ENCODE measurements at places on chromosomes 11 and 22. TPM values are rescaled to one million over a fixed set of nuclear protein-coding genes. Genes with fewer than 3 reads are reported as not detected.

RASL10A gene
- 1.9 TPM for total RNA-seq

OR4C13 gene
- not detected for total RNA-seq

KDM4E gene
- total RNA-seq = not detected

KRTAP5-11 gene
- total RNA-seq = not detected

KCNJ11 gene
- total RNA-seq = not detected

MS4A3 gene
- total RNA-seq = not detected

TEX12 gene
- total RNA-seq = 0.46 TPM

ST14 gene
- not detected for total RNA-seq

MIOX gene
- not detected for total RNA-seq

RBFOX2 gene
- 129 TPM for total RNA-seq

CDPF1 gene
- total RNA-seq = 8.5 TPM

XKR3 gene
- total RNA-seq = not detected

DBX1 gene
- not detected for total RNA-seq

CEND1 gene
- 0.40 TPM for total RNA-seq

LDHA gene
- total RNA-seq = 477 TPM

KCNQ1OT1 gene
- 1.5 TPM for total RNA-seq

PDE3B gene
- 1.9 TPM for total RNA-seq

TMEM191C gene
- 1.2 TPM for total RNA-seq

C1QTNF4 gene
- total RNA-seq = 1.8 TPM

CBLIF gene
- not detected for total RNA-seq

SAA1 gene
- not detected for total RNA-seq

DTX4 gene
- 0.51 TPM for total RNA-seq
